ENCODE measurements at places on chromosomes 7 and 10.

- no peak for DNase-seq
Observed at GRCh38 chr10:44895280-44895679, 15.9 kb upstream of the TMEM72 start.

GRCh38 chr7:610141-610530 is 90.5 kb upstream of the PDGFA start:
- no peak for DNase-seq

GRCh38 chr7:26143298-26144048 is 8.5 kb upstream of the NFE2L3 start:
- no peak for DNase-seq

DNA sequence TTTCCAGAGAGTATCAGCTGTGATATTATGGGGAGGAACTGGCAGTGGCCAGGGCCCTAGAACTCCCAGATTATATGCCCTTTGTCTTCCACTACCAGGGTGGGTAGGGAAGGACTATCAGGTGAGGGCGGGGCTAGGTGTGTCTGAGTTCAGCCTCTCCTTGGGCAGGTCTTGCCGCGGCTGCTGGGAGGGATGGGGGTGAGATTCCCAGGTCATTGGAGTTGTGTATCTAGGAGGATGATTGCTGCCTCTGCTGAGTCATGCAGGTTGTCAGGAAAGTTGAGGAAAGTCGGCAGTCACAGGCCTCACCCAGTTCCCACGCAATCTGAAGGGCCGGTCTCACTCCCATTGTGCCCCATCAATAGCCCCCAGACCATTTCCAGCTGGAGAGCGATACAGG is 185.2 kb downstream of the DKK1 start:
- no peak for DNase-seq

- DNase-seq = no peak
Observed at GRCh38 chr7:89714131-89714530, 440.1 kb upstream of the STEAP1 start.

- DNase-seq = no peak
Observed at GRCh38 chr10:58647376-58648112, 134.9 kb downstream of the BICC1 start.

- DNase-seq = no peak
Observed at GRCh38 chr7:122692769-122693309, 6.1 kb downstream of the RNF133 start.
